T47D (cell line): ENCODE measurements at places on chromosomes 4 and X.

- DNase-seq, result no peak
Observed at GRCh38 chrX:117982694-117983392, 133.8 kb downstream of the KLHL13 start.

DNA sequence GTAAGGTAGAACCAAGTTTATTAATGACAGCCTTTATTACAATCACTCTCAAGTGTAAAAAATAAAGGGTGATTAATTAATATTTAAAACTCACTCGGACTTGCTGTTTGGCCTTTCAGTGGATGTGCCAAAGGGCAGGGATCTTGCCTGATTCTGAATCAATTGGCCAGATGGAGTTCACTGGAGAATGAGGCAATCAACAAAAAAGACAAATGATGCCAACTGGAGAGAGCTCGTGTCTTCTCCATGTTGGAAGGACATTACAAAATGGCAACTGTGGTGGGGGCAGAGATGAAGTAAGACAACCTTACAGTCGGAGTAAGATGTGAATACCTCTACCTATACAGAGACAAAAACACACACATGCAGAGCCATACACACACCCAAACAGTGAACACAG lies 188.0 kb downstream of the TSPAN5 start:
- no peak for DNase-seq

GRCh38 chrX:37347420-37347819 lies 1.7 kb upstream of the PRRG1 start:
- DNase-seq, result no peak

- DNase-seq, result peak; percentile 47
Observed at GRCh38 chr4:177667687-177668086, 225.4 kb upstream of the AGA start.

DNA sequence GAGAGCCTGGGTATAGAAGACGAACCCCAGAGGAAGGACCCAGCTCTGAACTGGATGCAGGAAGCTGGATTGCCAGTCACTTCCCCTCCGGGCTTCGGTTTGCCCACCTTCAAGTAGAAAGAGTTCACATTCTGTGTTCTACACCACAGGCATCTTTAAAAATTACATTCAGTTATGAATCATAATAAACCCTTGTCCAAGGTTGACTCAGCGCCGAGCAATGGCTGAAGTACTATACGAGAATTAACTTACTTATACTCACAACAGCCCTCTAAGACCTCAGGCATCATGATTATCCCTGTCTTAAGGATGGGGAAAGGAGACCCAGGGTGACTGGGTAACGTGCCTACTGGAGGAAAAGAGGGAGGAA lies 72.5 kb downstream of the EVC2 start:
- DNase-seq, result no peak

GRCh38 chr4:166991006-166991561 lies 243.2 kb downstream of the SPOCK3 start:
- DNase-seq, result no peak

DNA sequence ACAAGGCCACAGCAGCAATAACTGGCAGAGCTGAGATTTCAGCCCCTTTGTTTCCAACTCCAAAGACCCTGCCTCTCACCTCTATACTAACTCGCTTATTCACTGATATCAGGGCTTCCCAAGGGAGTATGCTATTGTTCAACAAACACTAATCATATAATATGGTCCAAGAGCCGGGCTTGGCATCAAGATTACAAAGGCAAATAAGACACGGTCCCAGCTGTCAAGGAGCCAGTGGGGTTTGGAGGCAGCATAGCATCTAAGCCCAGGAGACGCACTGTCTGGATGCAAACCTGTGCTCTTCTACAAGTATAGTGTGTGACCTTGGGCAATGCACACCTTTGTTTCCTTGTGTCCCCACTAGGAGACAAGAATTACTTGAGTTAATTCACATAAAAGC lies 28.7 kb downstream of the PAPSS1 start:
- no peak for DNase-seq

- DNase-seq, result no peak
Observed at GRCh38 chrX:16924631-16925480, 21.6 kb upstream of the REPS2 start.

- DNase-seq, result no peak
Observed at GRCh38 chr4:3096202-3096601, 21.7 kb downstream of the HTT start.

DNA sequence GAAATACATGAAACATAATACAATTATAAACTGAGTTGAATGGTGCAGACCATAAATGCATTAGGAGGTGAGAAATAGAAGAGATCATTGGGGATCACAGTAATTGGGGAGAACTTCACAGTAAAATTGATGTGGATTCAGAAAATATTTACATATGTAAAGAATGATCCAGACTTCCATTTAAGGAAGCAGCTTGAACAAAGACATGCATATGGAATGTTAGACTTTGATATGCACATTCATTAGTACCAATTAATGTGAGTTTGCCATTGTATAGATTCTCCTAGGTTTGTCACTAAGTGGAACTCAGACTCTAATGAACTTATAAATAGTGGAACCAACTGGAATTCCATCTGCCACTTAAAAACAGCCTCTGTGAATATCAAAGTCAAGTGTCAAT lies 235.6 kb downstream of the PARM1 start:
- DNase-seq, result no peak

- DNase-seq, result peak; percentile 67
Observed at GRCh38 chr4:6732441-6733357, 16.7 kb downstream of the BLOC1S4 start.

DNA sequence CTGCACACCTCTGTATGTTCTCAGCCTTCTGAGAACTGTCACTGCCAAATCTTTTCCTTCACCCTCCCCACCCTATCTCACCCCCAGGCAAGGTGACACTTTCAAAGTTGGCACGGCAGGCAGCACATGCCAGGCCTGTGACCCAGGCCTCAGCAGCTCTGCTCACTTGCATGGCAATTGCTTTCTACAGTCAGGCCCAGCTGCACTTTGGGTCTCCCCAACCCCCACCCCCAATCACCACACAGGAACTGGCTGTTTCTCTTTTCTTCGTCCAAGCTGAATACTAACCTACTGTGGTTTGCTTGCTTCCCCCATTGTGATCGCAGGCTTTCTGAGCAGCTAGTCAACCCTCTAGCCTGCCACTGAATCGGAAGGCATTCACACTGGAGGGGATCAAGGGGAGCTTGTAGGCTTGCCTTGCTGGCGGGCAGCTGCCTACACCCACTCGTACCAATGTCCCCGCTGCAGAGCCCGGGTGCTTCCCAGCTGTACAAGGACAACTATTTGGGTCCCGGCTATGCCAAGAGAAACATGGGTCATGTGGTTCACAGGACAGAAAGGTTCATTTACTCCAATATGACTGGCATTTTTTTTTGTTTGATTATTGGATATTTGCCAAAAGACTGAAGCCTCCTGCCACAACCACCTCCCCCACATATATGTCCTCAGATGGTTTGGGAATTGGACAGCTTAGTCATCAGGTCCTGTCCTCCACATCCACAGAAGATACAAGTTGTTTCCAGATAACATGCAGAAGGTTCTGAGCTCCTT lies 28.1 kb downstream of the SLC25A43 start:
- DNase-seq, result no peak

DNA sequence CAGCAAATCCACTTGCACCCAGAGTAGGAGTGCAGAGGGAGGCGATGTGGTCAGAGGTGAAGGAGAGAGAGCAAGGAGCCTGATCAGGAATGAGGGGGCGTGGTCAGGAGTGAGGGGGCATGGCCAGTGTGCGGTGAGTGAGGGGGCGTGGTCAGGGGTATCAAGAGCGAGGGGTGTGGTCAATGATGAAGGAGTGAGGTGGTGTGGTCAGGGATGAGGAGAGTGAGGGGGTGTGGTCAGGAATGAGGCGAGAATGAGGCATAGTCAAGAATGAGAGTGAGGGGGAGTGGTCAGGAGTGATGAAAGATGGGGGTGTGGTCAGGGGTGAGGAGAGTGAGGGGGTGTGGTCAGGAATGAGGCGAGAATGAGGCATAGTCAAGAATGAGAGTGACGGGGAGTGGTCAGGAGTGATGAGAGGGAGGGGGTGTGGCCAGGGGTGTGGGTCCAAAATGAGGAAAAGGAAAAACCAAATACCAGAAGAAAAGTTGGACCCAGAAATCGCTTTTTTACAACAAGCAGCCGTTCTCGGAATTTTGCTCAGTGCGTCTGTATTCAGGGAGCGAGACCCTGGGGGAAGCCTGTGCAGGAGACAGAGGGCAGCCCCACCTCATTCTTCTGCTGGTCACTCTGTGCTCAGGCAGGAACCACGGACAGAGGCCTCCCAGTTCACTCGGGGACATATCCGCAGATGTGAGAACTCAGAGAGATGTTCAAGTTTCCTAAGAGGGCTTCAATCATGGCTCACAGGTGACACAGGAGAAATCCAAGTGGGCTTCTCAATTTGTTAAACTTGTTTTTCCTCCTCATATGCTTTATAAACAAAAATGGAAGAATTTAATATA lies 47.5 kb downstream of the MAGEA1 start:
- peak; percentile 44 for DNase-seq

DNA sequence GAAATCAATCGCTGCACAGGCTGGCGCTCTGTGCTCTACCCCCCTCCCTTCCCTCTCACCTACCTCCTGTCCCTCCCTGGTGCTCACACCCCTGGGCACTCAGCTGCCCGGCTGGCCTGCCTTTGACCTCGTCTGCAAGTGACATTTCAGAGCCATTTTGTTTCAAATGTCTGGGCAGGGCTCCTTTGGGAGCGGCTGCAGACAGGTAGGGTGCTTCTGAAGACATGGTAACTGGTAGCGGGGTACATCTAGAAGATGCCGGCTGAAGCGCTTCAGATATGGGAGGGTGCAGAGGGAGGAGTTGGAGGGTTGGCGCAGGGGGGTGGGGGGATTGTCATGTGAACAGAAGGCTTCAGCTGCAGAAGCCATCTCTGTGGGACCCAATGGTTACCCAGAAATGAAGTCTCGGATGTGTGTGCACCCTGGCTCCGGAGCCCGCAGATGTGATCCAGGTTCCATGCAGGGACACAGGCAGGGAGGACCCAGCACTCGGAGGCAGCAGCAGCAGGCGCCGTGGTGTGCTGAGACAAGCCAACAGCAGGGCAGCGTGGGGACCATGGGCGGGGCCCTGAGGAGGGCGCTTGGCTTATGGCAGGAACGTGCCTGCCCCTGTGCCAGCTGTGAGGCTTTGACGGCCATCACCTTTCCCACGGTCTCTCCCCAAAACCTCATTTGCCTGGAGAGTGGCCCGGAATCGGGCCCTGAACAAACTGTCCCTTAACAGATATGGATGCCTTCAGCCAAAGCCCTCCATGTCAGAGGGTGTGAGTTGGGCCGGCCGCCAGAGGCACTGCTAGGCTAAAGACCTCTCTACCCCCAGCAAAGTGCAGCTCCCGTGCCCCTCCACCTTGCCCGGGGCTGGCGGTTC lies 7.6 kb upstream of the DUSP9 start:
- no peak for DNase-seq

DNA sequence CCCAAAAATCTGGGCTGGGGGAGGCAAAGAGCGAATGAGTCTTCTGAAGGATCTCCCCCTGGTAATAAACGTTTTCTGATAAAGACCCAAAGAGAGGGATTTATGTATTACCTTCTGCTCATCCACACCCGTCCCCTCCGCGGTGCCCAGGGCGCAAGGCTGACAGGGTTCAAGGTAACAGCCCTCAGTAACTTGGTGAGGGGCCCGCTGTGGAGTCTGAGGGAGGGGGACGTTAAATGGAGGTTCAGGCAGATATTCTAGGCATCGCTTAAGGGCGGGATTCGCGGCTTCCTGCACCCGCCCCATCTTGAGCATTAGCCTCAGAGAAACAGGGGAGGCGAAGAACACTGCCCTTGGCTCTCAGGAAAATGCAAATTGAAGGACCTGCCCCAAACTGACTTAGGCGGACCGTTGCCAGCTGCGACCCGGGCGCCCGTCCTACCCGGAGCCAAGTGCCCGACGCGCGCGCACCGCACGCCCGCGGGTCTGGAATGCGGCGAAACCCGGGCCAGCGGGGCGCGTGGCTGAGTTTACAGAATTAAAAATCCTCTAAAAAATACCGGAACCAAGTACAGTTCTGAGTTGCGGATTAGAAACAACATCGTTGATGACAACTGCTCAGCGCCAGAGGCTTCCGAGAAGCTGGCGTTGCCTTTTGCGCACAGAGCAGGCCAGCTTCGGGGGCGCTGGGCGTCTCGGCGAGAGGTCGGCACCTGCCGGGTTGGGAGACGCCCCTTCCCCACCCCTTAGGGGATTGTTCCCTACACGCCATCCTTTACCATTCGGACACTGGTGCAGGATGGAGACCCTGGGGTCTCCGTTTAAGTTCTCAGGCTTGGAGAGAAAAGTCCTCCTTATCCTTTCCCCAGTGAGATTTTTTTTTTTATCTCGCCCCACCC lies 2.8 kb downstream of the HELT start:
- DNase-seq, result no peak

DNA sequence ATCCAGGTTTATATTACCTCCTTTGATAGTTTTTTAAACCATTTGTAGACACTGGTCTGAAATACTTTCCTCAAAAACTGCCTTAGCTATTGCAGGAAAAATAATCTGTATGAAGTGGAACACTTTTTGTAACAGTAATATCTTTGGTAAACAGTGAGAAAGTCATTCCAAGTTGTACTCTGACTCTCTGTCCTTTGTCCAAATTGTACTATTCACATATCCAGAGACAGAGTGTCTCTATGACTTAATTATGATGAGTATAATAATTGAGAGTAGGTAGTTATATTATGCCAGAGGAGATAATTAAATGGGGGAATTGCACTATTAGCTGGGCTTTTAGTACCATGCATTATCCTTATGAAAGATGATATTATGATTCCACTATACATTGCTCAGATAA lies 112.6 kb upstream of the LCORL start:
- no peak for DNase-seq

DNA sequence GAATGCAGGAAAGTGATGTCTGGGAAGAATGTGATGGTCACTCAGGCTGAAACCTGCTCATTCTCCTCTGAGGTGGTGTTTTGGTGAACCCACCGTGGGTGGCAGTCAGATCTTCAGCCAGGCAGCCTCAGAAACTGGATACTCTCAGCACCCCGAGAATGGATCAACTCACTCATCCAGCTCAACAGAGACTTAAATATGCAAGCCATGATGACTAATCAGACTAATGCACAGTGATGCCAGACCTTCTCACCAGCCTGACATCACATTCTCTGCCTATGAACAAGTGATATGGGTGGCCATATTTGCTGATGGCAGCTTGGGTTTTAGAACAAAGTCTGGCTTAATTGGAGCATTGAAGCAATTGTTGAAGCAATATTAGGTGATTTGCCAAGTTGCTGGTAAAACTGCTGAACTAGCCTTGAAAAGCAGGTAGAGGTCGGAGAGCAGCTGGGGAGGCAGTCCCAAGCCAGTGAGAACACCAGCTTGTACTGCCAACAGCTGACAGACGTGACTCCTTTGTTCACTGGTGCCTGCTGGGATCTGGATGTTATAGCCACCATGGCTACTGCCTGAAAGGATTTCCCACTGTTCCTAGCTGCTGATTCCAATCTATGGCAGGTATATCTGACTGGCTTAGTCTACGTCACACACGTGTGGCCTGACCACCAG lies 608.1 kb downstream of the MID1IP1 start:
- no peak for DNase-seq

- DNase-seq, result no peak
Observed at GRCh38 chrX:70908541-70908940, at the start of gene TEX11. TEX11 (minus strand) TSS chrX:70908711; CDS start chrX:70907789, 922 bp downstream.
